ENCODE measurements at places on chromosomes 16 and 17.

DNA sequence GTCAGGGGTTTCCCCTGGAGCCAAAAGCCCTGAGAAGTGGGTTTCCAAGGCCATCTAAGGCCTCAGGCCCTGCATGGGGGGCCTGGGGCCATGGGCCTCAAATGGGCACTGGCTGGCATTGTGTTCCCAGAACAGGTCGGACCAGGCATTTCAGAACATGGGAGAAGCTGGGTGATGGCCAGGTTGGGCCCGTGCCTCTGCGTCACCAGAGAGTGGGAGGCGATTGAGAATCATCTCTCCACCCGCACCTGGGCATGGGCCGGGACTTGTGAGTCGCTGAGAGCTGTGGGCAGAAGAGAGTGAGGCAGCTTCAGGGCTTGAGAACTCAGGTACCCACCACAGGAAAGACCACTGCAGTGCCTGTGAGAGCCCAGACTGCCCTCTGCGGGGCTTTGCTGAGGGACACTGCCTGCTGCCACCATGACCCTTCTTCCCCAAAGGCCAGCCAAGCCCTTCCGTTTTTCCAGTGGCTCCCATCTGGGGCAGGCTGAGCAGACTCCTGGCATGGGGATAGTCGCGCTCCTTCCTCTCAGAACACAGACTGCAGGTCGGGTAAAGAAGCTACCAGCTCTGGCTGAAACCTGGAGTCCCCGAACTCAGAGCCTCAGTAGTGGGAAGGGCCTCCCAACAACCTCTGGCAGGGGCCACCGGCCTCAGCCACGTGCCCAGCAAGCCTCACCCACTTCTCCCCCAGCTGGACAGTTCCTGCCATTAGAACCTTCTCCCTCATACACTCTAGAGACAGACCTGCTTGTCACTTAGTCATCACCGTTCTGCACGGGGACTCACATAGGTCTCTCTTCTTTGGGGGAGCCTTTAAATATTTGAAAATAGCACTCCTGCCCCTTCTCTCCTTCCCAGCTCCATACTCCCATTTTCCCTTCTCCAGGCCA, 1.6 kb downstream of the RAB11FIP4 start:
- DNase-seq, result no peak

DNA sequence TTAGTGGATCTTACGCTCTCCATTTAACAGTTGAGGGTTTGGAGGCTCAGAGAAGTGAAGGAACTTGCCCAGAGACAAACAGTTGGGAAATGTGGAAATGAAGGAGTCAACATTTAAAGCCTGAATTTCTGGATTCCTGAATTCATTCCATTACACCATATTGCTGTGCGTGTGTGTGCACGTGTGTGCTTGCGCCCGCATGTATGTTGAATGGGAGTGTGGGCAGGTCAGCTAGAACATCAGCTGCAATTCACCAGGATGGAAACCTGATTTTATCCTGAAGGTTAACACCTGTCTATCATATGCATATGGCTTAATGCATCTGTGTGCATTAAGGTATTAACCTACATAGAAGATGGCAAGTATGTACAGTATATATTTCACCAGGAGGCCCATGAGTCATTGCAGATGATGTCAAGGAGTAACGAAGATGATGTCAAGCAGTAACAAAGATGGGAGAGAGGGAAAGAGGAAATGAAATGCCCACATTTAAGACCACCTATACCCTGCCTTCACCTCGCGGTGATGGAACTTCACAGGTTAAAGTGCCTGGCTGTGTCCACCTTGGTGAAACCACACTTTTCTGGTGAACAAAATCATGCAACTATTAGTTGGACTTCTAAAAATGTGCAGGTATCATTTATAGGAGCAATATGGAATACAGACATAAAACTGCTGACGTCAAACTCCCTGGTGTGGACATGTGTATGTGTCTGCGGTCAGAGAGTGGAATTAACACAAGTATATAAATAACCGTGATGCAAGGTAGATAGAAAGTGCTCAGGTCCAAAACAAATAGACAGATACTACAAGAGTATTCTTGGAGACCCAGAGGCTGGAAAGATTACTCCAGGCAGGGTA, 832 bp upstream of the ADAP2 start:
- DNase-seq, result no peak

DNA sequence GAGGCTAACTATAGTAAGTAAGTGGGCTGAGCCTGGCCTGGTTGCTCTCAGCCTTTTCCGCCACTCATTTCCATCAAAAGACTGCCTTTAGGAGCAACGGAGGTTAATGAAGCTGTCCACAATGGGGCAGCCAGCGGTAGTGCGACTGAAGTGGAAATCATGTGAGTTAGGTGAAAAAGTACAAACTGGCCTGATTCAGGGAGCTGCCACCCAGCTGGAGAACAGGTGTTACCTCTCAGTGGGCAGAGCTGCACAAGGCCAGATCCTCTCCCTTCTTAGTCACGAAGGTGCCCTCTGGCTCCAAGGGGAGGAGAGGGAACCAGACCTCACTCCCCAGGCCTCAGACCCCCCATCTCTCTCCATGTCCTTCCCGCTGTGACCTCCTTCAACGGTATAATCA, 34.4 kb upstream of the CDRT4 start:
- no peak for DNase-seq

- DNase-seq, result peak; percentile 75
Observed at GRCh38 chr17:32503251-32504165, 16.7 kb downstream of the CDK5R1 start.

DNA sequence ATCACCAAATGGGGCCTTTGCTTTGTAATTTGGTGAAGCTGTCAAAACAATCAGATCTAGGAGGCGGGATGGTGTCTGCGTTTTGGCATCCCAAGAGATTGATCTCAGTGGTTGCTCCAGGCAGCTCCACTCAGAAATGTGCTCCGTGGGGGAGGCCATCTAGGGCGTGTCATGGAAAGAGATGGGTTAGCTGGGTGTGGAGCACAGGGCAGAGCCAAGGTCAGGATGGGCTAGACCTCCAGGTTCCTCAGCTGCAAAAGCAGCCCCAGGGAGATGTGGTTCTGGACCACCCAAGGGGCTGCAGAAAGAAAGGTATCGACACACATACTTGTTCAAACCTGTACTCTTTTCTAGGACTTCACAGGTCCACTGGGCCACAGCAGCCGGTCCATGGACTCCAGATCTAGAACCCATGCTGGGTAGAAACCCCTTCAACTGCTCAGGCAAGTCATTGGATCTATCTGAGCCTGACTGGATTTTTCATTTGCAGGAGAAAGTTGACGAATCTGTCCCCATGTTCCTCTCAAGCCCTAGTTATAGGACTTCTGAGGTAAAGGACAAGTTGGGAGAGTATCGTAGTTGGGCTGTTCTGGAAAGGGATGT, 270.2 kb upstream of the RPL38 start:
- no peak for DNase-seq
